ENCODE measurements at places on chromosomes 6 and 20.

DNA sequence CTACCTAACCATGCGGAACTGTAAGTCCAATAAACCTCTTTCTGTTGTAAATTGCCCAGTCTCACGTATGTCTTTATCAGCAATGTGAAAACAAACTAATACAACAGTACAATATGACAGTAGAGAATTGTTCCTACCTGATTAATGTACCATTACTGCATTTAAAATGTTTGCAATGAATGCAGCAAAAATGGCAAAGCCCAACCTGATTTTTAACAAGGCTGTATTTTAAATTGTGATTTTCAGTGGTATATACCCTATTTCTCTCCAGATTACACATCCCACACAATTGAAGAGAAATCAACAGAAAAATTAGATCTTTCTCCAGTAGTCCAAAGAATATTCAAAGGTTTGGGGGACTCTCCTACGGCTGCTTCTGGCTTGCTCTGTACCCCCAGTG is 3.3 kb upstream of the PCSK2 start:
- DNase-seq: no peak
- no peaks in the 10 kb centered on the region for H3K4me1 ChIP-seq
- H3K27ac ChIP-seq: no peak overlapping the region
- no peaks in the 10 kb centered on the region for H3K36me3 ChIP-seq

- H3K36me3 ChIP-seq: peaks cover 8% of the 10 kb centered on the region
- no peaks in the 10 kb centered on the region for H3K27me3 ChIP-seq
- H3K4me1 ChIP-seq: no peaks in the 10 kb centered on the region
Observed at GRCh38 chr6:36615018-36615761, 21.0 kb downstream of the SRSF3 start.

DNA sequence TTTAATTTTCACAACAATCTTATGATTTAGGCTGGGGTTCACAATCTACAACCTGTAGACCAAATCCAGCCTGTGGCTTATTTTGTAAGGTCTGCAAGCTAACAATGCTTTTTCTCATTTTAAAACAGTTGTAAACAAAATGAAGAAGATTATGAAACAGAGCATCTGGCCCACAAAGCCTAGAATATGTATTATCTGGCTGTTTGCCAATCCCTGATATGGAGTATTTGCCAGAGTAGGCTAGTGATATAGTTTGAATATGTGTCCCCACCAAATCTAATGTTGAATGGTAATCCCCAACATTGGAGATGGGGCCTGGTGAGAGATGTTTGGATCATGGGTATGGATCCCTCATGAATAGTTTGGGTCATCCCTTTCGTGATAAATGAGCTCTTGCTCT is 201.8 kb downstream of the DHX35 start:
- H3K27ac ChIP-seq: no peak overlapping the region
- H3K27me3 ChIP-seq: no peaks in the 10 kb centered on the region
- no peak overlapping the region for H3K4me3 ChIP-seq
- H3K4me1 ChIP-seq: no peaks in the 10 kb centered on the region

DNA sequence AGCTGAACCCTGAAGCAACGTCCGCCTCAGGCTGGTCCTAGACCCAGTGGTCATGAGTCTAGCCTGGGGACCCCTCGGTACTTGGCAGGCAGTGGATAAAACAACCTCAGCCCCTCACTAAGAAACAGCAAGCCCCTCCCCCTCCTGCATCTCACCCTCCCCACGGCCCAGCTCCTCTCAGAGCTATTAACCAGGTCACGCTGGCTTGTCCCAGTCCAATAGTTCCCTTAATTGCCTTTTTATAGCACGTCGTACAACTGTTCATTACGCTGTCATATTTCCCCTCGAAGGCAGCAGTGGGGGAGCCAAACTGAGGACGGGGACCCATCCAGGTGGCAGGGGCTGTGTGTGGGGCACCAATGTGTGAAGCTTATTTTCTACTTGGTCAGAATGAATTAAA is 8.6 kb upstream of the SLC32A1 start:
- no peak overlapping the region for H3K27ac ChIP-seq
- H3K4me1 ChIP-seq: no peaks in the 10 kb centered on the region
- H3K4me3 ChIP-seq: no peak overlapping the region
- peaks cover 23% of the 10 kb centered on the region for H3K27me3 ChIP-seq
- no peaks in the 10 kb centered on the region for H3K36me3 ChIP-seq
- DNase-seq: no peak

- no peak overlapping the region for H3K4me3 ChIP-seq
- no peaks in the 10 kb centered on the region for H3K27me3 ChIP-seq
- H3K36me3 ChIP-seq: no peaks in the 10 kb centered on the region
- no peak overlapping the region for H3K27ac ChIP-seq
Observed at GRCh38 chr20:6870559-6870958, 103.1 kb downstream of the BMP2 start.
